MG63 (cell line): ENCODE measurements at places on chromosomes 1 and 21.

DNA sequence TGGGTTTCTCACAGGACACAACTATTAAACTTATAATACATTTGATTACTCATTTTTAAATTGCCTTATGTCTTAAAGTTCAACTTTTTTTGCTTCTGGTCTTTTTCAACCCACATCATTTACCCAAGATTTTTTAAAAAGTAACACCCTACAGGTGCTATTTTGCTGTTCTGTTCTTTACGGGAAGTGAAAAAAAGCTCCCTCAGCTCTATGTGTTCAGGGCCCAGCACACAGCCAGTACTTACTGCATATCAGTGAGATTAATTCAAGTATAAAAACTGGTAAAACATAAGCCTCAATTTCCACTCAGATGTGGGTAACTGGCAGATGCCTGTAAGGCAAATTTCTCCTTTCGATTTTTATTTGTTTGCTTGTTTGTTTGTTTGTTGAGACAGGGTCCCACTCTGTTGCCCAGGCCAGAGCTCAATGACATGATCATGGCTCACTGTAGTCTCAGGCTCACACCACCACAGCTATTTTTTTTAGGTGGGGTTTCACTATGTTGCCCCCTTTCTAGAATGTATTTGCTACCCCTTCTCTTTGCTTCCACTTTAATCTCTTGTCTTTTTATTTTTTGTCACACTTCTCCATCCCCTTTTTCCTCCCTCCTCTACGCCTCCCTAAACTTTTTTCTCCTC, 20.3 kb downstream of the RNASEL start:
- DNase-seq: no peak

DNA sequence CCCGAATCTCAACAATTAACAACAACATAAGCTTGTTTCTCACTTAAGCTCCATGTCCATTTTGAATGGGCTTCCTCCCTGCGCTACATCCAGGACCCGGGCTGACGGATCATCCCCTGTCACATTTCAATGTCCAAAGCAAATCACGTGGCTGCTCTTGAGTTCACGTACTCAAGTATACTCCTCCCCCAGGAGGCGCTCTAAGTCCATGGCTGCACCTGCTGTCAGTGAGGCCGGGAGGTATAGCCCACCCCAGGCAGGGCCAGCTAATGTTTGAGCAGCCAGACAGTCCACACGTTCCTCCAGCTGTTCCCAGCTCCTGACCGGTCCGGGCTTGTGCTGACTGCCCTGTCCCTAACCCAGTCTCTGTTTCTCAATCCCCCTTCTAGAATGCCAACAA, 220.8 kb downstream of the SLC35F3 start:
- DNase-seq: peak; percentile 72

GRCh38 chr1:115810609-115811008, 30.3 kb downstream of the NHLH2 start:
- no peak for DNase-seq

DNA sequence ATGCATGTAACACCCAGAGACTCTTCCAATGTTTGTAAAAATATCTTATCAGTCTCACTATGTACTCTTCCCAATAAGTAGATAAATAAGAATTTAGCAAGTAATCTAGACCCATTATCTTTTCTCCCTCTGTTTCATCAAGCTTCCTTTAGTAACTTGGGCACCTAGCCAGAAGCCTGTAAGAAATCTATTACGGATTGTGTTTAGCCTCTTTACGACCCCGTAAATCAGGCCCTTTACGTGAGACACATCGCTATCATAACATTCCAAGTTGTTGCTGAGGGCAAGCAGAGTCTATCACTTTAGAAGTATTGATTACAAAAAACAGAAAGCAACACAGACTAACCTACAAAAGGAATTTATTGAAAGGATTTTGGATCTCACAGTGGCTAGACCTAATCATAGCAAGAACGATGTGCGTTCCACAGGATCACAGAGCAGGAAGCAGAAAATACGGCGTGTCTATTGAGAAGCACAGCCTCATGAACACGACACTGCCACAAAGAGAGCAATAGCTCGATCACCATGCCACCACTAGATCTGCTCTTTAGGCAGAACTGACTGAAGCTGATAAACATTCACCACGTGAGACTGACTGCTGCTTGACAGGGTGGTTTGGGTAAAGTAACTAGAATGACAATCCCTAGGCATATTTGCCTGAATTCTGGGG, 922.1 kb downstream of the AMY1C start:
- no peak for DNase-seq

DNA sequence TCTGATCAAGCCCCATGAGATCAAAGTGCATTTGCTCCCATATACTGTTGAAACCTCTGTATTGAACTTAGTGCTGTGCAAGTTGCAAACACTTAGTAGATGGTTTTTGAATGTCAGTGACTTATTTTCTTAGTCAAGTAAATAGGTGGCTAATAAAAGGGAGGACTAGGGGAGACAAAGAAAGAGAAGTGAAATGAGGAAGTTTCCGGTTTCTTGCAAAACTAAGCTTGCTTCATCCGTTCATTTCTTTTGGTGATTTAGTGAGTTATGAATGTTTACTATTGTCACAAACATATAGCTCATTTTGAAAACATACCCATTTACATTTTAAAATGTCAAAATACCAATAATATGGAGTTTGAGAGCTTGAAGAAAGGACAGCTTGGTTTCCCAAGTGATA, 23.0 kb downstream of the ADAMTS5 start:
- DNase-seq: no peak

GRCh38 chr21:44304877-44305293, 5.0 kb downstream of the PFKL start:
- peak; percentile 28 for DNase-seq

GRCh38 chr1:187848321-187848720, 1019.6 kb downstream of the PLA2G4A start:
- DNase-seq: no peak

DNA sequence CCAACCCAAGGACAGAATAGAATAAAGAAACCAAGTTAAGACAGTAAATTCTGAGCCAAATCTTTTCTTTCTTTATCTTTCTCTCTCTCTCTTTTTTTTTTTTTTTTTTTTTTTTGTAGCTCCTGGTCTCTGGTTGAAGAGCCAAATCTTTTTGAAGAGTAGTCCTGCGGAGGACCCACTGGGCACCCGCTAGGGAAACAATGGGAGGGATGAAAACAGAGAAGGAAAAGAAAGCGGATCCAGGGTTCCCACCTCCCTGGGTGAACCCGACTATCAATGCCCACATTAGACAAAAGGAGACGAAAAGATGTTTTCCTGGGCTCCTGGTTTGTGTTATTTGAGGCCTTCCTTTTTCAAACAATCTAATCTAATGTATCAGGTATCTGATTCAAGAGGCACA, 49.8 kb upstream of the FBXO28 start:
- no peak for DNase-seq

GRCh38 chr1:3787349-3787715, 9.0 kb downstream of the LRRC47 start:
- DNase-seq: no peak

GRCh38 chr1:211870156-211870555, 39.6 kb upstream of the LPGAT1 start:
- no peak for DNase-seq

GRCh38 chr1:233620065-233620464, 6.2 kb downstream of the KCNK1 start:
- no peak for DNase-seq

- no peak for DNase-seq
Observed at GRCh38 chr1:236851871-236852270, 56.8 kb downstream of the MTR start.

DNA sequence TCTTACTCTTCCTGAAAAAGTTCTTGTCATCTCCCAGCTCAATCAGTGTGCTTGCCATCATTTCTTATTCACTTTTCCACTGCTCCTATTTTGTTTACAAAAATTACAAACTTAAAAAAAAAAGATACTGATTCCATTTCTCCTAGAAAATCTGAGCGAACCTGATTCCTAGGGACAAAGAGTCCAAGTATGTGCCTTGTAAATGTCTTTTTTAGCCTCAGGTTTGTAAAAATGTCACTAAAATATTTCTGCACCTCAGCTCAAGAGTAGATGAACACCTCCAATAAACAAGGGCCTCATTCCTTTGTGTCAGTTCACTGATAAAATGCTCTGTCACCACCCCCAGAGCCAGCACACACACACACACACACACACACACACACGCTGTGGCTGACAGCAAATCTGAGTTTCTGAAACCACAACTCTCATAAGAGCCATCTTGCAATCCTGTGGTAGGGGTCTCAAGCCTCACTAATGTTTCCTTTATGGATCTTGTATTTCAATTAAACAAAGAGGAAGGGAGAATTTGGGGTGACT, 299.2 kb downstream of the PBX1 start:
- DNase-seq: no peak

- no peak for DNase-seq
Observed at GRCh38 chr1:244800821-244801220, 34.6 kb upstream of the COX20 start.

- no peak for DNase-seq
Observed at GRCh38 chr21:25964015-25964414, 206.6 kb downstream of the APP start.

DNA sequence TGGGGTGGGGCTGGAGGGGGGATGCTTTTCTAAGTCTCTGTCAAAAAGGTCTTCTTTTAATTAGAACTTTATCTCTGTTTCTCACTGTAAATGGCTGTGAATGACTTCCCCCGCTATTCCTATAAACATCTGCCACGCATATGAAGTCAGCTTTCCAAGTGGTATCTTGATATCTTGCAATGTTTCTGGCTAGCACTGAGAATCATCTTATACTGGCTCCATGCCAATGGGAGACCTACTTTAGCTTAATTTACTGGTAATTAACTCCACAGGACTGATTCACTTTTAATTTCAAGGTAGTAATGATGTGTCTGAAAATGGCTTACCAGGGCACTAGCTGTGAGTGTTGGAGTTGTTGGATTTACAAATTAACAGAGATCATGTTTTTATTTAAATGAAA, 4.3 kb downstream of the GPR88 start:
- DNase-seq: no peak
